ENCODE measurements at places on chromosomes 1 and 21.

DNA sequence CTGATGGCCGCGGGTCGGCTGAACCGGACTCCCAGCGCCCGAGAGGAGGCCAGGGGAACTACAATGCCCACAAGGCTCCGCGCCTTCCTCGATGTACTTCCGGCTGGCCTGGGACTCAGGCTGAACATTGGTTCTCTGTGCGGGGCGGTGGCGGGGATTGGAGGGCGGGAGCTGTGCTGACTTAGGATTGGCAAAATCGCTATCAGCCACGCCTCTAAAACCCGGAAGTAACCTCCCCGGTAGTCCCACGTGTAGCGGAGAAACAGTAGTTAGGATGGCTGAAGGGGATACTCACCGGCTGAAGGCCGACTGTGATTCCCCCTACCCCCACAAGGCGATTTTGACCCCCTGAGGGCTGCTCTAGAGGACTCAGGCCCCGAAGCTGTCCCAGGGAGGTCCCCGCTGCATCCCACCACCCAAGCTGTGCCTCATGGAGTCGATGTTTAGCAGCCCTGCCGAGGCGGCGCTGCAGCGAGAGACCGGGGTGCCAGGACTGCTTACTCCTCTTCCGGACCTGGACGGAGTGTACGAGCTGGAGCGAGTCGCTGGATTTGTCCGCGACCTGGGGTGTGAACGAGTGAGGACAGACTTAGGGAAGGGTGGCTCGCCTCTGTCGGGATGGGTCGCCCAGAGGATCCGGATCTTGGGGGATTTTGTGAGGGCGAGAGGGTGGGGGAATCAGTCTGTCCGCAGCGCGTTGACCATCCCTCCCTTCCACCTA, at the start of gene DPH2:
Gene DPH2 (plus strand): TSS at position 265 of the 721 bp plus-strand sequence. CDS start 166 bp downstream, at position 431.
- DNase-seq = peak; percentile 88

GRCh38 chr1:70980361-70980760, 67.3 kb downstream of the PTGER3 start:
- no peak for DNase-seq

DNA sequence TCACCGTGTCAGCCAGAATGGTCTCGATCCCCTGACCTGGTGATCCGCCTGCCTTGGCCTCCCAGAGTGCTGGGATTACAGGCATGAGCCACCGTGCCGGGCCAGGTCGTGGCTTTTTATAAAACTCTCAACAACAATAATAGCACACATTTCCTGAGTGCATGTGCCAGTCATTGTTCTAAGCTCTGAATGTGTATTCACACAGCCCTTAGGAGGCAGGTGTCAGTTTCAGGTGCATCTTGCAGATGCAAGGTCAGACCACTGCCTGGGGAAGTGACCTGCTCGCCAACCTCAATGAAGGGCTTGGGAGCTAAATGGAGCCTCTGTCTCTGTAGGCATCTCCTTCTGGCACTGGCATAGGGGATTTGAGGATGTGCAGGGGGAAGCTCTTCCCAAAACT, 1.6 kb upstream of the LEFTY2 start:
- DNase-seq = no peak

DNA sequence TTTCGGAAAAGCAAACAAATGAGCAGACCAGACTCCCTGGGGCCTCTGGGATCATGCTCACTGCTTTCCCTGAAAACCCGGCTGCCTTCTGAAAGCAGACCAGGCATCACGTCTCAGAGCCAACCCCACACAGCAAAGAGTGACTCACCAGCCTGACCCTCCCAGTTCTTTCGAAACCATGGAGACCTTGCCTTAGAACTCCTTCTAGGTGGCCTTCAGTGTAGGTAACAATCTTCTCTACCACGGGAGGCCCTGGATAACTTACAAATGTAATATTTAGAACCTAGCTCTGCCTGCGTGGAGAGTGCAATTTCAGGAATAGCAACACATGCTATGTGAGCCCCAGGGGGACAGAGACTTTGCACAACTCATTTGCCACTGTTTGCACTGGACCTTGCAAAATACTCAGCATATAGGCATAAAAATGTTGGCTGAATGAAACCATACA, 105.2 kb downstream of the SUSD4 start:
- DNase-seq = no peak

DNA sequence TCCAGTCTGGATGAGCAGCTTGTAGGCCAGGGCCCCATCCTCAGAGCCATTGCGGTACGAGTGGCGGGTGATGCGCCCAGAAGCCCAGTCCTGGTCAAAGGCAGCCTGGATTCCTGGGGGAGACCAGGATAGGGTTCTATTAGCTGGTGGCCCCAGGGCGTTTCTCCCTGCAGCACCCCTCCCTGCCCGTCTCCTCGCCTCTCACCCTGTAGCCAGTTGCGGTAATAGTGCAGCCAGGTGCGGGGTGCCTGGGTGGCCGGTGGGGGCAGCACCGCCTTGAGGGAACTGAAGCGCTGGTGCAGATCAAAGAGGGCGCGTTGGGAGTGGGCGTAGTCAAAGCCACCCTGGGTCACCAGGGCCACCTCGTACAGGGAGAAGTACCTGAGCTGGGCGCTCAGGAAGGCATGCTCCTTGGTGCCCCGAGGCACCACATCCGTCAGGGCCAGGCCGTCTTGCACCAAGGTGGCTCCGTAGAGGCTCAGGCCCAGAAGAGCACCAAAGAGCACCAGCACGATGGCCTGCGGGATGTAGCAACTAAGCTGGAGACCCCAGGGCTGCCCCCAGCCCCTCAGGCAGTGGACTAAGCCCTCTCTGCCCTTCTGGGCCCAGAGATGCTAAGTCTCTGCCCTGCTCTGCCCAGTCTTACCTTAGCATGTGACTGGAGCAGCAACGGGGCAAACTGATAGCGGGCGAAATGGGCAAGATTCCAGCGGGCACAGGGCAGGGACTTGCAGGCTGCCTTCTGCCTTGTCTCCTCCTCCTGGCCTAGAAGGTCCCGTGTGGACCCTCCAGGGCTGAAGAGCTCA, 15.7 kb downstream of the PTCH2 start:
- no peak for DNase-seq

Measured in neural crest cell (in vitro differentiated cells).